ENCODE measurements at places on chromosomes 16 and 17.

- no peak for DNase-seq
Measured at GRCh38 chr17:10802496-10803284, 1.2 kb downstream of the TMEM238L start.

DNA sequence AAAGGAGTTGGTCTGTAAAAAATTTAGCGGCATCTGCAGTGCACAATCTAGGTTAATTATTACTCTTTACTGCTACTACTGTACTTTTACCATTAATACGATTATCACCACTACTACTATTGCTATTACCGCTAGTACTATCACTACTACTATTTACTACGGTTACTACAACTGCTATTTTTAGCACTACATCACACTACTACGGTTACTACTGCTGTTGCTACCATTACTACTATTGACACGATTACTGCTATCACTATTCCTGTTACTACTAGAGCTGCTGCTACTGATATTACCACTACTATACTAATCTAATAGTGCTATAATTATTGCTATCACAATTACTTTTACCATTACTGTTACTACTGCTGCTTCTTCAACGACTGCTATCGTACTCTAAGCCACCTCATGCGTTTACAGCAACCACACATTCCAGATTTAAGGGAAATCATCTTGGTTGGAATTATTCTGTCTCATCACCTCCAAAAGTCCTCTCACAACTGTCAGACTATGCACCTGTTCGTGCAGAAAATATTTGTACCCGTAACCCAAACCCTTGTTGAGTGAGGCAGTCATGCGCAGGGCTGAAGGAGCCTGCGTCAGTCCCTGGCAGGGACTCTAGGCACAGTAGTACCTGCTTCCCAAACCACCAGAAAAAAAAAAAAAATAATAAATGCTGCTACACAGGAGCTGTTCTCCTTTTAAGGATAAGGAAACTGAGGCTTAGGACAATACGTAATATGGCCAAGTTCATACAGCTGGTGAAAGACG is 59.5 kb downstream of the MAF start:
- no peak for DNase-seq

- DNase-seq, result no peak
Measured at GRCh38 chr17:40309031-40309948, at the start of gene RARA. Gene RARA, plus strand, starts transcription at chr17:40309180. Its CDS starts 22,039 bp downstream, at chr17:40331219.

- no peak for DNase-seq
Measured at GRCh38 chr17:17959520-17960361, 12.5 kb downstream of the TOM1L2 start.

DNA sequence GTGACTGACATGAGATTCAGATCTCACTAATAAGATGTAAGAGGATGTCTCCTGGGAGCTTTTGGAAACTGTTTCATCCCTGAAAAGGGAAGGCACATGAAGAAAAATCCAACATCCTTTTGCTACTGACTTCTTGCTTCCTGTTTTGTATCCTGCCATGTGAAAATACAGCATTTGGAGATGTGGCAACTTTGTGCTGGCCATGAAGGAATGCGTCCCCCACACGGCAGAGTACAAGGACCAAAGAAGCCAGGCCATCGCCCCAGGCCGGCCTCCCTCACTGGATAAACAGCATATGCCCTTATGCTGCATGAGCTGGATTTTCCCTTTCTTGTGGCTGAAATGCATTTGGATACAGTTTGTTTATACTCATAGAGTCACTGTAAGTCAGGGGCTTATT is 5.5 kb upstream of the HASPIN start:
- DNase-seq, result no peak

DNA sequence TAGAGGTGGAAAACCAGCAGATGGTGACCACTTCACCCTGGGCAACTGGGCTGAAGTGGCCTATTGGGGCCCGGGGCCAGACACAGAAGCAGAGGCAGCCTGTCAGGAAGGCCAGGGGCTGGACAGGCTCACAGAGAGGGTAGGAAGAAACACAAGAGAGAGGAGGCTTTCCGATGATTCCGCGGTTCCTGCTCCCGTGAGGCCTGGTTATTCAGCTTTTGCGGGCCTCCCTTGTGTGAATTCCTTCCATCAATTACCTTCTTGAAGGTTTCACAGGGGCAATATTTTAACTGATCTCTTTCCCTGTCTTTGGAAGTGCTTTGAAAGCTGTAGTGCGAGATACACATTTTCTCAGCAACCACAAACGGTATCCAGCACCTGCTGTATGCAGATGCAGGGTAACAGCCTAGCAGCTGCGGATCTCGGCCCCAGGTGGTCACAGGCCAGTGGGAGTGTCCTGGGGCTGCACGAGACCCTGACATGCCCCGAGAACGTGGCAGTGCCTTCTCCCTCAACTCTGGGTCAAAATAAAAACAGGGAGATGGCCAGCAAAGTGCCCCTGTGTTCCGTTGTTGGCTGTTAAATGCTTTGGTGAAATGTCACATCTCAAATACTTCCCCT is 11.6 kb upstream of the CMIP start:
- no peak for DNase-seq

GRCh38 chr16:10813099-10813455 is 5.5 kb downstream of the TVP23A start:
- no peak for DNase-seq

DNA sequence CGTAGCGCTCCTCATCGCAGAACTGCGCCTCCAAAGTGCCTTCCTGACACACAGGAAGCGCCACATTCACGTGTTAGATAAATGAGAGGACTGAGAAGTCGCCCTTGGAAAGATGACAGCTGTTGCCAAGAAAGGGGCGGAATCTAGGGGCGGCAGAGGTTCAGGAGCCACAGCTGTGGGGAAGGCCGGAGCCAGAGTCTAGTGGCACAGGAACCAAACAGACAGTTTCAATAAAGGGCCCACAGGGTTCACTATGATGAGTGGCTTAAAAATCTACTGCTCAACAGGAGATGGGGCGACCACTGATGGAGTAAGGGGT is 4.7 kb downstream of the FLCN start:
- no peak for DNase-seq

GRCh38 chr16:55302635-55303034 is 21.4 kb upstream of the IRX6 start:
- DNase-seq, result no peak

DNA sequence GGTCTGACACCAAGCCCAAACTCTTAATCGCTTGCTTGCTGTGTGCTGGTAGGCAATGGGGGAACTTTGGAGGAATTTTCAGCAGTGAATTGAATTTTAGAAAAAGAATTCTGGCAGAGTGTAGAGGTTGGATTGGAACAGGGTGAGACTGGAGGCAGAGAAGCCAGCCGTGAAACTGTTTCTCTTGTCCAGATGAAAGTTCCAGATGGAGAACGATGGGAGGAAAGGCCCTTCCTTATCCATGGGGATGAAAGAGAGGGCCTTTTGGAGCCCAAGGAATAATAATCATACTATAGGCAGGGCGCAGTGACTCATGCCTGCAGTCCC is 26.0 kb downstream of the NEUROD2 start:
- no peak for DNase-seq

DNA sequence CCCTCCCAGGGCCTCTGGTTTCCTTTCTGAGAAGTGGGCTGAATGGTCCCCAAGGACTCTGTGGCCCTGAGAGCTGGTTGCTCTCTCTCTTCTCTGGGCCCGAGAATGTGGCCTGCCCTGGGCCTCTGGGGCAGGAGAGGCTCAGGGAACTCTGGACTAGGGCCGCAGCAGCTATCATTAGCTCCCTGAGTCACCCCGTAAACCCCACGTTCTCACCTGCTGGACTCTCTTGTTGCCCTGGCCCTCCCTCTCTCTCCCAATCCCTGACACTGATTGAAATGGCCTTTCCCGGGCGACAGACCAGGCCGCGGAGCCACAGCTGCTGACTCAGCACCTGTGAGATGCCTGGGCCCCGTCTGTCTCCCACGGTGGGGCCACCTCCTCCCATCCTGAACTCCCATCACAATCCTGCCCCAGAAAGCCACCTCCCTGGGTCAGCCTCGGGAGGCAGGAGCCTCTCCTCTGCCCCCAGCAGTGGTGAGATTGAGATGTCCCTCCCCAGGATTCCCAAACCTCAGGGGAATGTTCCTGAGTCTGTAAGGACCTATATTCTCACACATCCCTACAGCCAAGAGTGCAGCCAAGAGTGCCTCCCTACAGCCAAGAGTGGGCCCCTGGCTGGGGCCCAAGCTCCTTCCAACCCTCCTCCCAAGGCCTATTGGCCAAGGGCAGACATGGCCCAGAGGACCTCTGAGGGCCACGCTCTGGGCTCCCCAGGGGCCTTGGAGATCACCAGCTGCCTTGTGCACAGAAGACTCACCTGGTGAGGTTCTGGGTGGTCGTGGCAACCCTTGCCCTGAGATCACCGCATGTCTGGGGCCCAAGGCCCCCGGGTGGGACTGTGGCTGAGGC is 470 bp downstream of the TRPV3 start:
- no peak for DNase-seq

- DNase-seq, result no peak
Measured at GRCh38 chr16:58299757-58300349, 5.0 kb upstream of the PRSS54 start.

DNA sequence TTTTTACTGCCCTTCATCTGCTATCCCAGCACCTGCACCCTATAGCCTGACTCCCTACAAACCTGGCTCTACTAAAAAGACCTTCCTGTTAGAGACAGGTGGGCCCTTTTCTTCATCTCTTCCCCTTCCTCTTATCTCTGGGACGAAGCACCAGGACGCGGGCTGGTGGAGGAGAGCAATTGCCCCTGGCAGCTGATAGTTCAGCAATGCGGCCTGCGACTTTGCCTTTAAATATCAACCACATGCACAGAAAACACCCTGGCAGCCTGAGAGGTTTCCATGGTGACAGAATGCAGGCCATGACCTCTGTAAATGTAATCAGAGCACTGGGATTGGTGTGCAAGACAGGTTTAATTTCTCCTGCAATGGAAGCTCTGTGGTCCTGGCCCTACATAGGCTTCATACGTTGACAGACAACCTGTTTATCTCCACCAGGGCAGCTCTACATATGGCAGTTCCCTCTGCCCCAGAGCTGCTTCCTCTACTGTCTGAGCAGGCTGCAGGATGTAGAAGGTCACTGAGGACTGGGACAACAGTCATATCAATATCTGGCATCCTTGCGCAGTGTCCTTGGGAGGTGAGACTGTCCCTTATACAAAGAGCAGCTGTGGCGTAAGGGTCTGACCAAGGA is 10.0 kb upstream of the SKAP1 start:
- no peak for DNase-seq

DNA sequence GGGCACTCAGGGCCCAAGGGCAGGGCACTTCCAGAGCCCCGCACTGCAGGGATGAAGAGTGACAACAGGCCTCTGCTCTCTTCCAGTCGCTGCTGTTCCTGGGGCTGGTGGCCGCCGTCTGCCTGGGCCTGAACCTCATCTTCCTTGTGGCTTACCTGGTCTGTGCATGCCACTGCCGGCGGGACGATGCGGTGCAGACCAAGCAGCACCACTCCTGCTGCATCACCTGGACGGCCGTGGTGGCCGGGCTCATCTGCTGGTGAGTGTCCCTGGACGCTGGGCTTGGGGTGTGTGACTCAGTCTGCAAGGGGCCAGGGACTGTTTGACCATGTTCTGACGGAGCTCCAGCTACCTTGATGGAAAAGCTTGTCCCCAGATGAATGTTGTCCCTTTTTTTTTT is 9.0 kb downstream of the TTYH2 start:
- DNase-seq, result no peak

GRCh38 chr17:41870097-41870496 is 4.9 kb upstream of the KLHL11 start:
- no peak for DNase-seq

- DNase-seq, result peak; percentile 41
Measured at GRCh38 chr17:47862621-47863440, 11.9 kb upstream of the SP6 start.

- DNase-seq, result no peak
Measured at GRCh38 chr16:10753670-10754069, 10.0 kb downstream of the NUBP1 start.

DNA sequence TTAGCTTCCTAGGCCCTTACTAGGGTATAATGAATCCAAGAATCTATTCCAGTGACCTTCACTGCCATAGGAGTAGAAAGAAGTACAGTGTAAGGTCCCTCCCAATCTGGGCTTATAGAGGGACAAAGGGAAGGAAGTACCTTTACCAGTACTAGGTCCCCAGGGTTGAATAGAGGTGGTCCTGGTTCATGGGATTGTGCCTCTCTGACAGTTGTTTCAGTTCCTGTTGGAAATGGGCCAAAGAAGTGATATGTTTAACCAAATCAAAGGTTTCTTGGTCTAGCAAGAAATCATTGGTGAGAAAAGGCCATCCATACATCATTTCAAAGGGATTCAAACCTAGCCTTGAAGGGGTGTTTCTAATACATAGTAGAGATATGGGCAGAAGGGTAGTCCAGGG is 16.0 kb upstream of the ZNHIT3 start:
- DNase-seq, result no peak

DNA sequence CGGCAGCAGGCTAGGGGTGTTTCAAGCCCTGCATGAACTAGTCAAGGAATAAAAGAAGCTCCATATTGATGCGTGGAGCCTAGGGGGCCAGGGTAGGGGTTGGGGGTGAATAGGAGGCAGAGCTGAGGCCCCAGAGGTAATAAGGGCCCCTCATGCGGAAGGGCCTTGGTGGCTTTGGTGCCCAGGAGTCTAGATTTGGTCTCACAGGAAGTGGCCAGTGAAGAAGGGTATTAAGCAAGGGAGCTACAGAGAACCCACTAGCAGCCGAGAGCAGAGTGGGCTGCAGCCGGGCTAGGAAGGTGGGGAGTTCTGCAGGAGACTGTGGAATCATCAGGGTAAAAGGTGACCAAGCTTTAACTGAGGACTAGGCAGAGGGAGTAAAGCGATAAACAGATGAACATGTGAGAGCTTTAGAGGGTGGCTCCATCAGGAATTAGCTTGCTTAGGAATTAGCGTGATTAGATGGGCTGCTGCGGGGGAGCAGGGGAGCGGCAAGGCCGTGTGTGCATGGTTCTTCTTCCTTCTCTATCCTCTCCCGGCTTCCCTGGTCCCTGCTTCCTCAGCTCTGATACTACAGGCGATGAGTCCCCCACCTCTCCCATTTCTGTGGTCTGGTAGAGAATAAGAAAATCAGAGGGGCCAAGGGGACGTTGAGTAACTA is 9.8 kb downstream of the GNGT2 start:
- no peak for DNase-seq

- DNase-seq, result no peak
Measured at GRCh38 chr16:85566561-85567100, 46.5 kb upstream of the GSE1 start.

- no peak for DNase-seq
Measured at GRCh38 chr16:50002190-50002589, 22.8 kb upstream of the CNEP1R1 start.

DNA sequence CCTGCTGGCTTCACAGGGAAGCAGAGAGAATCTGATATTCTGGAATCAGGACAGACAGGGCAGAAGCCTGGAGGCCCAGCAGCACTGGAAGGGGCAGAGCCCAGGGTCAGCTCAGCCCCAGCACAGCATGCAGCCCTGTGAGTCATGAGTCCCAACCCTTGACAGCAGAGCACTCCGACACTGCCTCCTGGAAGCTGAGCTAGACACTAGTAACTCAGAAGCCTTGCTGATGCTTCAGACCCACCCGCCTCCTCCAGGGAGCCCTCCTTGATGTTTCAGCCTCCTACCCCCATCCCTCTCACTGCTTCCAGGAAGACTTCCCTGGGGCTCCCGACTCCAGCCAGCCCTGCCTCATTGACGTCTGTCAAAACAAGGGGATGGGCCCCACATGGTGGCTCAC is 6.9 kb downstream of the CAMKK1 start:
- DNase-seq, result no peak

- no peak for DNase-seq
Measured at GRCh38 chr17:7837408-7838088, 3.5 kb downstream of the KDM6B start.

- no peak for DNase-seq
Measured at GRCh38 chr16:54774768-54775167, 155.9 kb upstream of the IRX5 start.

GRCh38 chr17:7355053-7355452 is at the start of gene TMEM95:
Gene TMEM95, plus strand, starts transcription at chr17:7355156. Its CDS starts 49 bp downstream, at chr17:7355205.
- no peak for DNase-seq

- no peak for DNase-seq
Measured at GRCh38 chr17:33334703-33335102, 41.6 kb upstream of the ASIC2 start.
